Bronchial epithelial cell (primary cell): ENCODE measurements at places on chromosomes 16 and 17. TPM values are rescaled to one million over a fixed set of nuclear protein-coding genes. Genes with fewer than 3 reads are reported as not detected.
A peak's percentile ranks its signal among the peaks of the same experiment; 100 is the strongest.

The GRAPL gene
- total RNA-seq, result not detected in 2 replicates

The ABCC12 gene
- total RNA-seq, result not detected in 2 replicates

- no peak for DNase-seq
These were observed 164.4 kb upstream of the GSE1 start for GRCh38 chr16:85448557-85449190.

GRCh38 chr17:74252211-74252610, 21.8 kb upstream of the DNAI2 start:
- no peak for DNase-seq

DNA sequence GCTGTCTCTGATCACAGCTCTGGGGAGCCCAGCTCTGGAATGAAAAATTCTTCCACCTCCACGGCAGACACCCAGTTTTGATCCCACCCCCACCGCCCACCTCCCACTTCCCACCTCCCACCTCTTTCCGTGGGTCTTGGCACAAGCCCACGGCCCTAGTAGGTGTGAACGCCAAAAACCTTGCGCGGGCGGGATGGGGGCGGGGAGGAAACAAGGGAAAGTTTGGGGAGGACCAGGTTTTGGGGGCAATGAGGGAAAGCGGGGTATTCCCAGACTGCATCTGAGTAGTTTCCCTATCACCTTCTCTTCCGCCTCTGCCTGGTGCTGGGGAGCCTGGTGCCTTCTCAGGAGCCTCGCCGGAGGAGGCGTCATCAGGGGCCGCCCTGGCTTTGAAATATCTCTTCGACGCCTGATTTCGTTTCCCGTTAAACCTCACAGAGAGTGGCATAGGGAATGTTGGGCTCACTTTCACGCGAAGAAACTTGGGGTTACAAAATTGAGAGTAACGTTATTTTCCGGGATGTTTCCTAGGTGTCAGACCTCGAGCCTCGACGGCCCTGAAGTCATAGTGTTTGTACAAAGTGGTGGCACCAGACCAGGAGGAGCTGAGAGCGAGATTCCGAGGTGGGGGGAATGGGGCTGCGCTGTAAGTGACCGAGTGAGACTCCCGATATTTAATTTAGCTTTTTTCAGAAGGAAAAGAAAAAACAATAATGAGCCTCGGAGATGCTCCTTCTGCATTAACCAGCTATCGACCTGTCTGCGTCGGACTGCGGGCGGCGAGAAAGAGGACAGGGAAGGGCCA, 1.6 kb upstream of the IRX3 start:
- DNase-seq, result no peak

The KIF2B gene
- not detected in 2 replicates for total RNA-seq

The CA5A gene
- not detected in 2 replicates for total RNA-seq

GRCh38 chr16:53156516-53156915, 101.7 kb downstream of the CHD9 start:
- DNase-seq, result no peak

The SMIM36 gene
- not detected in 2 replicates for total RNA-seq

The HEATR9 gene
- total RNA-seq, result not detected in 2 replicates

The SSTR5 gene
- not detected in 2 replicates for total RNA-seq

DNA sequence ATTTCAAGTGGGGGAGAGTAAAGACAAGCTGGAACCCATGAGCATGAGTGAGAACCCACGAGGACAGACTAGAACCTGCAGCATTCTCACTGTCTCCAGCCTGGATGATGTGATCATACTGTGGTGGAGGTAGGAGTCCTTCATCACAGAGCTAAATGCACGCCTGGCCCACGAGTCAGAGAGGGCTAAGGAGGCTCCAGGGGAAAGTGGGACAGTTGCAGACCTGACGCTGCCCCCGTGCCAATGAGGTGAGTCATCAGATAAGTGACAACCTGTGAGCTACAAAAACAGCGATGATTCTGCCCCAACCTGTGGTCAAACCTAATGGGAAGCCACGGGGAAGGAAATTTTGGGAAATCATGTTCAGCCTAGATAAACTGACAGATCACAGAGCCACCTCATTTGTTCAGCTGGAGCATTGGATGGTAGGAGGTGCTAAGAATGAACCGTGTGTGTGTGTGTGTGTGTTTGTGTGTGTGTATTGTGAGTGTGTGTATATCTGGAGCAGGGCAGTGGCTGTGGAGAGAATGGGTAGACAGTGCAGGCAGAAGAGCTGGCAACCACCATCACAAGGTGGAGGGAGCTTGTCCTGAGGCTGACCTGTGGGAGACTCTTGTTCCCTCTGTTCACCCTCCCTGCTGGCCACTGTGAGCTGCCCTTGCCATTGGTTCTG, 131.8 kb downstream of the UTP18 start:
- DNase-seq, result peak; percentile 15

GRCh38 chr17:28227316-28228108, 91.5 kb upstream of the TMEM97 start:
- DNase-seq, result peak; percentile 78

The SOCS1 gene
- 0.77 and 0.79 TPM in 2 replicates for total RNA-seq

- DNase-seq, result no peak
These were observed 67.0 kb downstream of the PITPNC1 start for GRCh38 chr17:67443931-67444595.

DNA sequence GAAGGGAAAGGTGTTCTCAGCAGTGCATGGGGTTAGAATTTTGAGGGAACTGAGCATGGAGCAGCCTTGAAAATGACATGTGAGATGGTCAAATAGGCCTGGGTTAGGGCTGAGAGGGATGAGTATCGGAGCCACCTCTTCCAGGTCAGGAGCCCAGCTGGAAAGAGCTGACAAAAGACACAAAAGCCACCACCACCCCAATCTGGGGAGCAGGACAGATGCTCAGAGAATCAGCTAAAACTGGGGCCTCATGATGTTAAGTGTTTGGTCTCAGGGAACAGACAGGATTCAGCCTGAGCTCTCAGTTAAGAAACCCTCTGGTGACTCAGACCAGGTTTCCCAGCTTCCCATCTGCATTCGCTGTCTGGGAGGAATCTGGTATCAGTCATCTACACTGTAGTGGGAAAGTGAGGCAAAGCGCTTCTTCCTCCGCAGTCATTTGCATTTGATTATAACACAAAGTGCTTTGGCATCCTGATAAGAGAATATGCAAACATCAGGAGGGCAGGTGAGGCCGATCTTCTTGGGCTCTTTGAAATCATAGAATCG, 2.6 kb downstream of the WNT9B start:
- DNase-seq, result peak; percentile 53

GRCh38 chr16:9680968-9681367, 501.3 kb downstream of the GRIN2A start:
- DNase-seq, result no peak

The HSD17B2 gene
- 10.4 and 63.7 TPM in 2 replicates for total RNA-seq

The CD300H gene
- total RNA-seq, result not detected in 2 replicates

The MRTFB gene
- 6.8 and 11.3 TPM in 2 replicates for total RNA-seq

The AKAP1 gene
- total RNA-seq, result 20.4 and 30.0 TPM in 2 replicates

The CD19 gene
- not detected in 2 replicates for total RNA-seq

GRCh38 chr17:55729484-55729883, 6.8 kb upstream of the TMEM100 start:
- DNase-seq, result no peak

The SLC35B1 gene
- 79.2 and 91.1 TPM in 2 replicates for total RNA-seq

The CCDC43 gene
- total RNA-seq, result 46.1 and 47.1 TPM in 2 replicates

The CASKIN1 gene
- total RNA-seq, result under 0.01 and 1.8 TPM in 2 replicates

DNA sequence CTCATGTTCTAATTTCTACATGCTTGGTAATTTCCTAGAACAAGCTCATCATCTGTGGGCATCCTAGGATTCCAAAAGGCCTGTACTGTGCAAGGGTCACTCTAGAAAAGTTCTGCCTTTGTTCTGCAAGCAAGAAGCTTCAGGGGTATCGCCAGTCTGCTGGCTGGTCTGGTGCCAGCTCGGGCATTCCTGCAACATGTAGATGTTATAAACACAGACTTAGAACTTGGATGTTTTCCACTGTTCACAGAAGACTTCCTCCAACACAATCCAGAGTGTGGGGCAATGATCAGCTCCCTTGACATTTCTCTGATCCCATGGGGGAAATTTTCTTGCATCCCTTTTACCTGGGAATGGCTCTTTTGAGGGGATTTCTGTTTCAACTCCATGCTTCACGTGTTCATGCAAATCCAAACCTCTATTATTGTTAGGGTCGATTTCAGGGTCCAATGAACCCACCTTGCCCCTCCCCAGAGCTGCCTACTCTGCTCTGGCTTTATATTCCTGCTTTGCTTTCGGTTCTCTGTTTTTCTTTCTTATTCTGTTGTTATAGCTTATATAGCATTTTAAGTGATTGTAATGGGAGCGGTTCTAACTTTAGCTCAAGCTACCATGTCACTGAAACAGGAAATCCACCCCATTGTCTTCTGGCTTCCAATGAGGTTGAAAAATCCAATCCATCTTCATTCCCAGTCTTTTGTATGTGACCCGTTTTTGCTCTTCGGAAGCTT, 25.3 kb downstream of the UBE2O start:
- DNase-seq, result no peak

- DNase-seq, result no peak
These were observed 408.2 kb upstream of the C16orf82 start for GRCh38 chr16:26658486-26658885.

DNA sequence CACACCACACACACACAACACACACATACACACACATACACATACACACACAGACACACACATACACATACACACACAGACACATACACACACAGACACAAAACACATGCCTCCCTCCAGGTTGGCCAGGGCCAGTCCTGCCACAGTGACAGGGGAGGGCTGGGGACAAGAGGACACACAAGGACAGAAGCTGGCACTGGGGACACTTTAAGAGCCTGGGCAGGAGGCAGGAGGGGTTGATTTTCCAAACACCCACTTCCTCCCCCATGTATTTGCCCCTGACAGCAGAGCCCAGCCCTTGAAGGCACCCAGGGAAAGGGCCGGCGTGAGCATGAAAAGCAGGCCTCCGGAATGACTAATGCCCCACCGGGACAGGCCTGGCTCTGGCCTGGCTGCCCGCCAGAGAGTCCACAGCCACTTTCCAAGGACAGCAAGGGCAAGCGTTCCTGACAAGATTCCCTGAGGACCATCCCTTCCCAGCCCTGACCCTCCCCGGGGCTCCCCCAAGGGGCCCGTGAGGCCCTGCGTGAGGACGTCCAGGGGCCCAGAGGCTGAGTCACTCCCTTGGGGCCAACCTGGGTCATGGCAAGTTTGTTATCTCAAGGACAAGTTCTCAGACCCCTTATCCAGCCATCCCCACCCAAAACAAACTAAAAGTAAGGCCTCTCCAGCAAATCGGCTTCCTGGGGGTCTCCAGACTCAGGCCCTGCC, 235.6 kb downstream of the ZNF423 start:
- DNase-seq, result peak; percentile 8

DNA sequence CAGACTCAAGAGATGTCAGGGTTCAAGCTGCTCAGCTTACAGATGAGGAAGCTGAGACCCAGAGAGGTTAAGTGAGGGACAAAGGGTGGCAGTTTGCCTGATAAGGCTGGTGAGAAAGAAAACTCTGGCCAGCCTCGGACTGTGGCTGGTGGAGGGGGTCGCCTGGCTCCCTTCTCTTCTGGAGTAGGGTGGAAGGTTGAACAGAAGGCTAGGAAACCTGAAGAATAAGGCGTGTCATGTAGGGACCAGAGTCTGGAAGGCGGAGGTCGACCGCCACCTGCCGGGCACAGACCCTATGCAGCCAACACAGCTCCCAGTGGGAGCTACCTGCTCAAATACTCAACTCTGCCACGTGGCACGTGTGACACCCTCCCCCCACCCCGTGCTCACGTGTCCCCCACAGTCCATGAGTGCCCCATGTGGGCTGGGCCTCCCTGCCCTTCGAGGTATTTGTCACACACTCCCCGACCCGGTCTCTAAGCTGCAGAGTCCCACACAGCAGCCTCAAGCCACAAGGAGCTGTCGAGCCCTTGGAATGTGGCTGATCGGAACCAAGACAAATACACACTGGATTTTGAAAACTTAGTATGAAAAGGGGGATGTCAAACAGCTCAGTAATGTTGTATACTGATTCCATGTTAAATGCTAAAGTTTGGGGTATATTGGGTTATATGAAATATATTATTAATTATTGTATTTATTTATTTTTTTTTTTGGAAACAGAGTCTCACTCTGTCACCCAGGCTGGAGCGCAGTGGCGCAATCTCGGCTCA, 11.8 kb downstream of the HID1 start:
- DNase-seq, result peak; percentile 52

The HS3ST4 gene
- total RNA-seq, result not detected in 2 replicates

DNA sequence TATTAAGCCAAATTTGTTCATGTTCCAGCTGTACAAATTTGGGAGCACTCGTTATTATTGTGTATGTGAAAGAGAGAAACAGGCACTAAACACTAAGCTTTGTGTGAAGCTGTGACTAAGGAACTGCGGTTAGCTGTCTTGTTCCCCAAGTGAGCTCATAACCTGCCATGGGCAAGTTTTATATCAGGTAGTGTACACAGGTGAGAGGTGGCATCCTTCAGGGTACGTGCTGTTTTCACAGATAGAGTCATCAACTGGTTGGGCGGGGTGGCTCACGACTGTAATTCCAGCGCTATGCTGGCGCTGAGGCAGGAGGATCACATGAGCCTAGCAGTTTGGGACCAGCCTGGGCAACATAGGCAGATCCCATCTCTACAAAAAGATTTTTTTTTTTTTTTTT, 2.8 kb downstream of the DNAJA3 start:
- peak; percentile 61 for DNase-seq
